Stimulated activated CD8-positive, alpha-beta memory T cell treated with anti-CD3 and anti-CD28 coated beads, Interleukin-15, amount 100 ng/mL, for 24 hours (primary cell): ENCODE measurements at places on chromosomes 4 and X.

DNA sequence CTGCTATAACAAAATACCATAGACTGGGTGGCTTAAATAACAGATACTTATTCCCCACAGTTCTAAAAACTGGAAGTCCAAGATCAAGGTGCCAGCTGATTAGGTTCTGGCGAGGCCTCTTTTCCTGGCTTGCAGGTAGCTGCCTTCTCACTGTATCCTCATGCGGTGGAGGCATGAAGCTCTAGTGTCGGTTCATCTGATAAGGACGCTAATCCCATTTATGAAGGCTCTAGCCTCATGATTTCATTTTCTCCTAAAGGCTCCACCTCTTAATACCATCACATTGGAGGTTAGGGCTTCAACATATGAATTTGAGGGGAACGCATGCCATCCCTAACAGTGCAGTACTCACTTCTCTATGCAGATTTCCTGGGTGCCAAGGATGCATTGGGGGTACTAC is 57.9 kb upstream of the STIM2 start:
- no peak for DNase-seq

DNA sequence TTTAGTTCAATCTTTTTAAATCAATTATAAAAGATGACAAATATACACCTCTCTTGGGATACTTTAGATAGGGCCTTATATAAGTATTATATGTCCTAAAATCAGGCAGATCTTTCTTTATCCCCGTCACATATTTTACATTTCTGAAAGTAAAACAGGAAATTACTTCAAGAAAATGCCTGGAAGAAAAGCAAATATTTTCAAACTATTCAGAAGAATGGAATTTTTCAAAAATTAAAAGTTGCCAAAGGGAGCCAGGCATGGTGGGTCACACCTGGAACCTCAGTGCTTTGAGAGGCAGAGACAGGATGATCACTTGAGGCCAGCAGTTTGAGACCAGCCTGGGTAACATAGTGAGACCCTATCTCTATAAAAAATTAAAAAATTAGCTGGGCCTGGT is 34.4 kb downstream of the MGARP start:
- DNase-seq, result no peak

DNA sequence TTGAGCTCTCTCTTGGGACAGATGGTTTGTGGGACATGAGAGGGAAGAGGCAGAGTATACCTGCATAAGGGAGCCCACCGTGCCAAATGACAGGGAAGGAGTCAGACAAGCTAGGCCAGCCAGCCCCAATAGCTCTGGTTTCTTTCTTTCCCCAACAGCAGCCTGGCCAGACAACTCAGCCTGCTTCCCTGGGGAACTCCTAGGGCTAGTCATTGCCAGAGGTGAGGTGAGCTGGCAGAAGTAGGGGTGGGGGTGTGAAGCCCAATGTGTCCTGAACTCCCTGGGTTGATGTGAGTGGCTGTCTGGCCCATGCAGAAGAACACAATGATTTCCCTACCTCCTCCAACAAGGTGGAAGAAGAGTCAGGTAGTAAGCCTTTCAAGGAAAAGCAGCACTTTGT is 135.5 kb downstream of the AMMECR1 start:
- no peak for DNase-seq

DNA sequence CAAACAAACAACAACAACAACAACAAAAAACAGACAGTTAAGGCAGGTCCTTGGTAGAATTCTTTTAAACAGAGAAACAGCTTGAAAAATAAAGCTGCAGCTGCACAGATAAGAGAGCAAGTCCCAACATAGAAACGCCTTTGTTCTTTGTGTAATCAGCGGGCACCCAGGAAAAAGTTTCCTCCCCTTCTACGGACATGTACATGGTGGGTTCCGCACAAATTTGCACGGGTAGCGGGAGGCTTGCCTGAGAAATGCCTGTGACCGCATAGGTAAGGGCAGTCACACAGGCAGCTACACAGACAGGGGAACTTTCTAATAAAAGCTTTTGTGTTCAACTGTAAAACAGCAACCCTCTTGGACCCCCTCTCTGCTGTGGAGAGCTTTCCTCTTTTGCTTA is 25.7 kb upstream of the CT47A1 start:
- DNase-seq, result no peak

- no peak for DNase-seq
Observed at GRCh38 chr4:5137927-5138326, 86.6 kb downstream of the STK32B start.

DNA sequence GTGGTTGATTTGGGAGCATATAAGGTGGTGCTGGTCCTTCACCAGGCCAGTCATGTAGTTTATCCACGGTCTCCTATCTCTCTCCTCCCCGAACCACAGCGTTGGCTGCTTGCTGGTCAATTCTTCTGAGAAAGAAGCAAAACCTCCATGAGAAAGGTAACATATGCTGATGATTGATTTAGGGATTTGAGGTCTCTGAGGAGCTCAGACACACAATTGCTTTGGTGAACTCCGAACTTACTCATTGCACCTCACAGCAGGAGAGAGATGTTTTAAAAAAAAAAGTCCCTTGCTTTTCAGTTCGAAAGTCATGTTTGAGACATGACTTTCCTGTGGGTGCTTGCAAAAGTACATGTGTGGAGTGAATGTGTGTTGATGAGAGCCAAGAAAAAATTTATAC is 100.2 kb downstream of the TSPAN7 start:
- DNase-seq, result no peak

- DNase-seq, result no peak
Observed at GRCh38 chr4:1903035-1903434, 31.8 kb downstream of the NSD2 start.

- no peak for DNase-seq
Observed at GRCh38 chr4:21195682-21196081, 495.4 kb downstream of the PACRGL start.

- DNase-seq, result no peak
Observed at GRCh38 chrX:42818151-42818921, 40.4 kb upstream of the PPP1R2C start.

DNA sequence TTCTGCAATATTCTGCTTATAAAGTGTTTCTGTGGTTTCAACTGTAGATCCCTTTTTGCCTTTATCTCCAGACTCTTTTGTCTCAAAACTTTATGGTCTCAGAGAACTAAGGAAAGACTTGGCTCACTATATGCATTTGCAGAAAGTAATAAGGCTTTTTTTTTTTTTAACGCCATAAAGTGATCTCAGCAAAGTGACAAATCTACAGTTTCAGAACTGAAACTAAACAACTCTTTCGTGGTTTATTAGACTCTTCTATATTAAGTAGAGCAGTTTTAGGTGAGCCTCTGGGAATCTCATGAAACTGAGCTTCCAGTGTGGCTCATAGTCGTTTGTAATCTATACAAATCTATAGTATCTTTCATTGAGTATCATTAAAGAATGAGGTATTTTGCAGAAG is 15.3 kb downstream of the ATP7A start:
- DNase-seq, result no peak

DNA sequence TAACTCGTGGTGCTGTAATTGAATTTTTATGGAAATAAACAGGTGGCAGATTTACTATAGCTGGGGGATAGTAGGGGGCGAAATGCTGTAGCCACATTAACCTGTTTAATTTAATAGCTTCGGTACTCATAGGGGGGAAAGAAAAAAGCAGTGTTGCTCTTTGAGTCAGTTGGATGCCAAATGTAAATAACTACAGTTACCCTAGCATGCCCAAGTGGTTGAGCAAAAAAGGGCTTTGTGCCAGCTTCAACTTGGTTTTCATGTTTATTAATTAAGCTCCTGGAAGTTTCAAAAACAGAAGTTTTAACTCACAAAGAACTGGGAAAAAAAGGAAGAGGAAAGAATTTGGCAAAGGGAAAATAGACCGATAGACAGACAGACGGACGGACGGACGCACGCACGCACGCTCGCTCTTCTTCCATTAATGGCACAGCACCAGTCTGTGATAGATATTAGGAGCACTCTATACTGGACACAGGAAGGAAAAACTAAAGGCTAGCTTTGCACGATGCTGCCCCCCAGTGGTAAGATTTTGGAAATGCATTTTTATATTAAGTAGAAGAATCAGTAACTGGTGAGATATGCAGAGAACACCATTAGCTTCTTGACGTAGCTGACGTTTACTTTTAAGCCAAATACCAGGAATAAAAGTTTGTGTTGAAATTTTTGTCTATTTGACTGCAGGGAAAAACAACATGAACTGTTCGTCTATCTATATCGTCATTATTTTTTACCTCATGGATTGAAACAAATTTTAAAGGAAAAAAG is 151.8 kb downstream of the SLC7A11 start:
- no peak for DNase-seq
